Right atrium auricular region (tissue), 2 donors: ENCODE measurements at places on chromosomes 1 and 21.

DNA sequence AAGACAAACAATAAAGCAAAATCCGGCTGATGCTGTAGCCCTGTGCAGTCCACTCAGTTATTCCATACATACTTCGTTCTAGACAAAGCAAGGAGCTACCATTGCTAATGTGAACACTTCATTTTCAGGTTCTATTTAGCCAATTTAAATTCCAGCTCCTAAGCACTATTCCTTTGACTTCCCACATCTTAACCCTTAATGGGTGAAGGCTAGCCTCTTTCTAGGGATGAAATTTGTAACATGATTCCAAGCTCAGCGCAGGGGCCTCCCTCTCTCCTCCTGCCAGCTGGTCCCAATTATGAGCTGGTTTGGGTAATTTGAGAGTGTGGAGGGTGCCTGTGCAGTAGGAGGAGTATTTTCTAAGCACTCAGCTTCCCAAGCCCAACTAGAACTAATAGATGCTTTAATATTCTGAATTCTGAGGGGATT is 53.9 kb upstream of the PTGFRN start:
- DNase-seq, result no peak

DNA sequence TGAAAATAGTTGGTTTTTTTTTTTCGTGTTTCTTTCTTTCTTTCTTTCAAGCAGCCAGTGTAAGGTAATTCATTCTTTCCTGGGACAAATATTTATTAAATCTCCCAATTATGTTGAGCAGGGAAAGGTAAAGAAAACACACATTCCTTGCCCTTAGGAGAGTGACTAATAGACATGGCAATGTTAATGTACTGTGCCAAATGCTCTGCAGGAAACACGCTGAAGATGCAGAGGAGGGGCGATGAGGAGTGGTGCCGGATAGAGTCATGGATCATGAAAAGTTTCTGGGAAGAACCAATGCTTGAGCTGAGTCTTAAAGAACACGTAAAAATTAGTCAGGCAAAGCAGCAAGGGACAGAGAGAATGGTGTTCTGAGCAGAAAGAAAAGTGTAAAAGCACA is 199.2 kb downstream of the DNM3 start:
- DNase-seq, result no peak

DNA sequence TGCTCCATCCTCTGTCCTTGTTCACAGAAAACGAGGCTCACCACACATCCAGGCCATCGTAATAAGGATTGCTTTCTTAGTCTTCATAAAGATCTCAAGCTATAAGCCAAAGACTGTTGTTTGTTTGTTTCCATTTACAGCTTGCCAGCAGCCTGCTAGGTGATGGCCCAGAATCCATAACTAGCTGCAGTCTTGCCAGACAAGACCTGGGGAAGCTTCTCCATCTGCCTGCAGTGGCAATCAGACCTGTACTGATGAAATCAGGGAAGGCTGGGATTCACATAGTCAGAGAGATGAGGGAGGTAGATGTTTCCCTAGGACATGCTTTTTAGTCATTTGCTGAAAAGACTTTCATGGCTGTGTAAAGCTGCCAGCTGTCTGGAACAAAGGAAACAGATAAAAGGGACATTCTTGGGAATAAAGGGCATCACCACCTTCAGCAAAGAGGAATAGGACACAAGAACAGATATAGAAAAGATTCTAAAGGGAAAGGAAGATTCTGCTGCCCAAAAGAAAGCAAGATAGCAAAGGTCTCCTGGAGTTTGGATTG is 51.0 kb downstream of the MT1HL1 start:
- DNase-seq, result no peak

DNA sequence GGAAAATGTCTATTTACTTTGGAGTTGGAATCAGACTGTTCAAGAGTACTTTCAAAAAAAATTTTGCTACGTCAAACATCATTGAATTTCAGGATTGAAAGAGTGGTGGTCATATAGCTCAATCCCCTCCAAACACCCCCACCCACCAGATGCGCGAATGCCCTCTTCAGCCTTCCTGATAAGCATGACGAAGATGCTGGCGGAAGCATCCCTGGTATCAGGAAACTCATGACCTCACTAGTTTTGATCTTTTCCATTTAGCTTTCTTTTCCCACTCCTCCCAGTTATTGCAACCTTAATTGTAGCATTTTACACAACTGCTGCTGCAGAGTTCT is 104.4 kb downstream of the LEPR start:
- no peak for DNase-seq

DNA sequence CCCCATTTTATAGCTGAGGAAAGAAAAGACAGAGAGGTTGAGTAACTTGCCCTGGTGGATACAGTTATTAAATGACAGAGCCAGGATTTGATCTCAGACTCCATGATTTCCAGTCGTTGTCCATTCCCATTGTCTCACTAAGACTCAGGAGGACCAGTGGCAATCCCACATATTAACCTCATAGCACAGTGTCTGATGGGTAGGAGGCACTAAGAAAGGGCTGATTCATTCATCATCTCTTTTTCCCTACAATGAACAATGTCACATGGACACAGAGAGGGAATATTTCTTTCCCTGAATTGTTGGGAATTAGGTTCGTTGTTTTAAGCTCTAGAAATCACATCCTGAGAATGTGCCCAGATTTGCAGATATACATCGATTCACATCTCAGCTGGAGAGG is 99.9 kb downstream of the PBX1 start:
- no peak for DNase-seq
